ENCODE measurements at places on chromosomes 12 and 14.

- no peak for DNase-seq
Observed at GRCh38 chr12:127479256-127479655, 787.7 kb upstream of the TMEM132C start.

DNA sequence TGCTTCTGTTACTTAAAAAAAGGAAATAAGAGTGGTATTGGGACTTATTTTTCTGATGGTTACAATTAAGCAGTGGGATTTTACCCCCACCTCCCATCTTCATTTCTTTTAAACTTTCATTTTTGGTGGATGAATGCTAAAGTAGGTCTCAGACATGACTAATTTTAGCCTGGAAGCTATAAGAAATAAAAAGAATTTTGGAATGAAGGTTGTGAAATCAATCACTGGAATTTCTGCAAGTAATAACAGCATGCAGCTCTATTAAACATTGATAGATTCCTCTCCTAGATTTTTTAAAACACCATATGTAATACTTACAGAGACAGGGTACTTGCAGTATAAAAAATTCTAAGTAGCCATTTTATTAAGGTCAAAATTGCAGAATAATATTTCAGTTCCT, 164.2 kb upstream of the CLEC14A start:
- no peak for DNase-seq

DNA sequence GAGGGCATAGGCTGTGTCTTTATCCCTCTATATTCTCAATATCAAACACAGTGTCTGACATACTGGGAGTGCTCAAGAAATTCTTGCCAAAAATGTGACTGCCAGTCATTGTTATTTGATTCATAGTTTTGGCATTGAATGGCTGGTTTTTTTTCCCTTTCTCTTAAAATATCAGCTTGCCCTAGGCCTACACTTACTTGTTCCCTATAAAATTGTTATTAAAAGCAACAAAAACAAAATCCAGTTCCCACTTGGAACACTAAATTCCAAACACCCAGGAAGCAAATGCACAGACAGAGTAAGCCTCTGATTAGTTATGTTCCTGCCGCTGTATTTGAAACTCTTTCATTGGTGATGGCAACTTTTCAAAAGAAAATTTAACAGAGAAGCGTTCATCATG, 110.7 kb downstream of the WIF1 start:
- no peak for DNase-seq

DNA sequence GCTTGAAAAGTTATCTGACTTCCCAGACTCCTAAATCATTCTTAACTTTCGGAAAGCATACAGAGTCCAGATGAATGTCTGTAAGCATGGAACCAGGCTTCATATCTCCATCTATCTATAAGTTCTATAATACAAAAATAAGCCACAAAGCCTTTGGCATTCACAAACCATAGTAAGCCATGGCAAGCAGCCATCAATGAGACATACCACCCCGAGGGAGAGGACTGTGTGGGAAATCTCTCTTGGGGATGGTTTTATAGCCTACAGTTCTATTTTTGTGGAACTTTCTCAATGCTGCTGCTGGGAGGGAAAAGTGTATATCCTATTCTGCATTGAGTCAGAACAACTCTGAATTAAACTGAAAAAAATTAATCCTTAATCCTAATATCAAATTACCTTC, 20.4 kb downstream of the EGLN3 start:
- no peak for DNase-seq

Measured in stimulated activated CD8-positive, alpha-beta memory T cell treated with anti-CD3 and anti-CD28 coated beads, Interleukin-4, amount 100 ng/mL, for 48 hours (primary cell).